Stimulated activated CD4-positive, alpha-beta T cell treated with anti-CD3 and anti-CD28 coated beads, Interleukin-15, amount 100 ng/mL, for 1 hour (primary cell): ENCODE measurements at places on chromosomes 13 and 19.

GRCh38 chr13:46492946-46493345, 60.0 kb upstream of the LRCH1 start:
- no peak for DNase-seq

DNA sequence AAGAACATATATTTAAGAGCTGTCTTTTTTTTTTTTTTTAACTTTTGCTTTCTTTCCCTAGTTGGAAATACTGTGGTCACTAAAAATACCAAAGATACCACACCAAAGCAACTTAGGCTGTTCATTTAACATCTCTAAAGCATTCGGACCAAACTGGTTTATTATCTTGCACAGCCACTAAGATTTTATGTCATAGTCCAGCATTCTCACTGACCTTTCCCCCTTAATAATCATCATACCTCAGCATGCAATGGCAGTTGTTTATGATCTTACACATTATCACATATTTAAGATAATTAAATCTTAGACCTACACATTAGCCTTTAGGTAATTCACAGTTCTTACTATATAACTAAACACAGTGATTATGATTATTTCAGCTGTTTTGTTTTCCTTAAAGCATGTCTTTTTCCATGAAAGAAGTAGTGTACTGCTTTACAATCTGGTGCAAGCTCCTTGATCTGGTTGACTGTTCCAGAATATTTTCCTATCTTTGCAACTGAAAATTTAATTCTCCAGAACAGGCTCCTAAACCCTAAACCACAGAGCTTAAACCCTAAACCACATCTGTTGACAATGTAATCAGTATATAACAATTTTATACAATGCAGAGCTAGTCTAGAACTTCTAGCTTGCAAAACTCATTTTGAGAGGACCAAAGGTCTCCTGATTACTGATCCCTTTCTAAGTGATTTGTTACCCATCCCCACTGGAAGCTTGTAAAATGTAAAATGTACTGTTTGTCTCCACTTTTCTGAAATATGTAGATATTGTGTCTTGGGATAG, 74.2 kb downstream of the CDK8 start:
- no peak for DNase-seq

DNA sequence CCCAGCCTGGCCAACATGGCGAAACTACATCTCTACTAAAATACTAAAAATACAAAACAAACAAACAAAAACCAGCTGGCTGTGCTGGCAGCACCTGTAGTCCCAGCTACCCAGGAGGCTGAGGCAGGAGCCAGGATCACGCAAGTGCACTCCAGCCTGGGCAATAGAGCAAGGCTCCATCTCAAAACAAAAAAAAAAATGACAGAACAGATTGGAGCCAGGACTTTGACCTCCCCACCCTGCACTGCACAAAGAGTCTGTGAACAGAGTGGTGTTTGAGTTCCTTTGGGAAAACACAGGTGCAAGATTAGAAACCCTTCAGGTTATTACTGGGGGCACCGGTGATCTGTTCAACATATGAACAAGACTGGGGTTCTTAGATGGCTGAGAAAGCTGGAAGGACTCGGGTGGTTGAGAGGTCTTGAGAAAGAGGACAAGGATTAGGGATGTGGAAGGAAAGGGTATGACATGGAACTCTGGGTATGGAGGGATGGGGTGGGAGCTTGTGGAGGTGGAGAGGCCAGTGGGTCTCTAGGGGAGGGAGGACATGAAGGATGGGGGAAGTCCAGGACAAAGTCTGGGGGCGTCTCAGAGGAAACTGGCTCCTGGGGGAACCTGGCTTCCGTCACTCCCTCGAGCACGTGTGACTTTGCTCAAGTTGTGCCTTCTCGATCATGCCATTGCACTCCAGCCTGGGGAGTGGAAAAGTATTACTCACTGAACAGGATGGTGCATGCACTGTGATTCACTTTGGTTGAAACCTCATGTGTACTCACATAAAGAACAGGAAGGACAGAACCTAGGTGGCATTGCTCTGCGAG, 25.9 kb downstream of the RCN3 start:
- DNase-seq: no peak

- DNase-seq: no peak
These were observed 755.0 kb downstream of the DIAPH3 start for GRCh38 chr13:59408738-59409137.

DNA sequence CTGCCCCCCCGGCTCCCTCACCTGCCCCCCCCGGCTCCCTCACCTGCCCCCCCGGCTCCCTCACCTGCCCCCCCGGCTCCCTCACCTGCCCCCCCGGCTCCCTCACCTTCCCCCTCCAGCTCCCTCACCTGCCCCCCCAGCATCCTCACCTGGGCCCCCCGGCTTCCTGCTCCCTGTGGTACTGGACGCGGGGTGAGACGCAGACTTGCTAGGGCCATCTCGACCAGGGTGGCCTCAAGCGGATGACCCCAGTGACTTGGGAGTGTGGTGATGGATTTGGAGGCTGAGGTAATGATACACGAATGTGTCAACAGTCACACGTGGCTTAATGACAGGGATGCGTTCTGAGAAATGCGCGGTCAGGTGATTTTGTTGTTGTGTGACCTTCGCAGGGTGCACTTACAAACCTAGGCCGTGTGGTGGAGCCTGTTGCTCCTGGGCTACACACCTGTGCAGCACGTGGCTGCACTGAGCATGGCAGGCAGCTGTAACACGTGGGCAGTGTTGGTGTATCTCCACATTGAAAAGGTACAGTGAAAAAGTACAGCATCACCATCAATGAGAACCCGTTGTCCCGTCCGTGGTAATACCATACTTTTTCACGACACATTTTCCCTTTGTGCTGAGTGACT, 197.8 kb downstream of the TEX29 start:
- DNase-seq: no peak
